ENCODE measurements at places on chromosomes 6 and 20.

DNA sequence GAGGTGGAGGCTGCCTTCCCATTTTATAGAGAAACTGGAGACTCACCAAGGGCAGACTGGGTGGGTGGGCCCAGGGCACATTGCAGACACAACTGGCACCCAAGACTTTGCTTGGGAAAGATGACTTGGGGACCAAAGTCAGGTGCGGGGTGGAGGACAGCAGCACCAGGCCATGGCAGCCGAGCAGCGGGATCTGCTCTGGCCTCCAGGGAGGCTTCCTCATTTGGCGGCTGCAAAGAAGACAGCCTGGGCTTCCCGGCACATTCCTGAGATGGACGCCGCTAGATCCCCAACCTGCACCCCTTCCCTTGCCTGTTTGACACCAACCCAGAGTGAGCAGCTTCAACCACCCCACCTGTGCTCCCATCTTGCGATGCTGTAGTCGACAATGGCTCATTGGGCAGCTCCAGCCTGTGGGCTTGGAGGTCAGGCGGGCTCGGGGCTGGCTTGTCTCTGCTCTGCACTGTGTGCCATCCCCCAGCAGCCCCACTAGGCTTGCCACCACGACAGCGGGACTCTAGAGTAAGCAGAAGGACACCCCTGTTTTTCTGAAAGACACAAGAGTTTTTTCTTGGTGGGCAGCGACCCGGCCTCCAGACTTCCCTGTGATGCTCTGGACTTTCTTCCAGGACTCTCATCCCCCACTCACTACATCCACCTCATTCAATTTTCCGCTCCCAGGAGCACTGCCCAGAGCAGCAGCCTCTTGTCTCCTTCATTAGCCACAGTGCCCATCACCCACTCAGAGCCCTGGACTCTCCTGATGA lies 184.9 kb upstream of the CST7 start:
- DNase-seq = no peak

GRCh38 chr6:106534564-106534982 lies 94.7 kb downstream of the RTN4IP1 start:
- no peak for DNase-seq

- DNase-seq = no peak
Measured at GRCh38 chr20:61445741-61446140, 193.7 kb downstream of the CDH4 start.

DNA sequence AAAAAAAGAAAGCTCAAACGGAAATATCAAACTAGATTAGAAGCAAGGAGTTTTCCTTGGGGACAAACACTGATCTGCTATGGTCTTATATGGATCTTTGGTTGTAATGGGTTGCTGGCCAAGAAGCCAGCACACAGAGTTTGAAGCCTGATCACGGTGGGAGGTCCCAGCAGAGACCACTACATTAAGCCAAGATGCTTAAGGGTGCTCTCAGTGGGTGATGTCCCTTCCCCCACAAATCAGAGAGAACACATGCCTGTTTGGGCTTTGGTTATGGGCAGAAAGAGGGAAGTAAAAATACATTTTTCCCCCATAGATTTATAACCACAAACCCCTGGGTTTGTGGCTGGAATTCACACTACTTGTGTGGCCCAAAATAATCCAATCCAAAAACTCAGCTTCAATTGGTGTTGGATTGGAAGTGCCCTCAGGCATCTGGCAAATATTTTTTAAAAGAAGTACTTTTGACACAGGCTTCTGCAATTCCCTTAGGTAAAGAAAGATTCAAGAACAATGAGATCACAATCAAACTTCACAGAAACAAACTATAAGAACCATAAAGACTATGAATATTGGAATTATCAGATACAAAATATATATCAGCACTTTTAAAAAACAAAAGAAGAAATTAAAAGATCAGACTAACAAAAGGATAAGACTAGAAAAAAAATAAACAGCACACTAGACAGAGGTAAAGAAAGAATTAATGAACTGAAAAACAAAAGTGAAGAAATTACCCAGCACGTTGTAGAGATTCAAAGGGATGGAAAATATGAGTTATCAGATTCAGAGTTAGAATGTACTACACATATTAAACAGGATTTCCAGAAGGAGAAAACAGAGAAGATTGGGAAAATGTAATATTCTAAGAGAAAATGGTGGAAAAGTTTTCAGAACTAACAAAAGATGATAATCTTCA lies 44.7 kb downstream of the ESF1 start:
- no peak for DNase-seq

DNA sequence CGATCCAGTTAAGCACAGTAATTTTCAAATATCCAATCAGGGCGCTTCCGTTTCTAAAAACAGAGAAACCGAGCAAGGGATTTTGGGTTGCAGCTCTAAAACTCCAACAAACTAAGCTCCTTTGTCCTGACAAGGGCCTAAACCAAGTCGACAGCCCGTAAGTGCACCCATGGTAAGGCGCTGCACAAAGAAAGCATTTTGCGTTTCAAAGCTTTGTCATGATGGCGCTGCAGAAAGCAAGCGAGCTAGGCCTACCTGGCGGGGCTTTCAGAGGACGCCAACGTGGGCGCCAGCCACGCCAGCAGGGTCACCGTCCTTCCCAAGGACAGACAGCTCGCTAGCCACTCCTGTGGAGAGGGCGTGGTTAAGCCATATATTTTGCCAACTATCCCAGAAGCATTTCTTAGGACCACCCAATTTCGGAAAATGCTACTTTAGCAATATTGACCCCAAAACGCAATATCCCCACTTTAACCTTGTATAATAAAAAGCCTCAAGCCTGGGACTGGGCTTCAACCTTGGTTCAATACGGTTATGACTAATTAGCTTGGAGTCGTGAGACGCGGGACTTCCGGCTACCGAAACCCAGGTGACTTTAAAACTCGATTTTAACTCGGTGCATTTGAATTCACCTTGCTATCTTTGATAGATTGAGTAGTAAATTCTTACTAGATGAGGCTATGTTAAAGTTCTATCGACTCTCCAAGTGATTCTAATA lies 53.8 kb downstream of the TRIM38 start:
- DNase-seq = no peak

- no peak for DNase-seq
Measured at GRCh38 chr6:154572556-154572955, 62.1 kb upstream of the CNKSR3 start.

- DNase-seq = no peak
Measured at GRCh38 chr6:114432400-114432799, 89.6 kb upstream of the HS3ST5 start.

GRCh38 chr6:26388014-26388413 lies 5.1 kb downstream of the BTN2A2 start:
- no peak for DNase-seq

DNA sequence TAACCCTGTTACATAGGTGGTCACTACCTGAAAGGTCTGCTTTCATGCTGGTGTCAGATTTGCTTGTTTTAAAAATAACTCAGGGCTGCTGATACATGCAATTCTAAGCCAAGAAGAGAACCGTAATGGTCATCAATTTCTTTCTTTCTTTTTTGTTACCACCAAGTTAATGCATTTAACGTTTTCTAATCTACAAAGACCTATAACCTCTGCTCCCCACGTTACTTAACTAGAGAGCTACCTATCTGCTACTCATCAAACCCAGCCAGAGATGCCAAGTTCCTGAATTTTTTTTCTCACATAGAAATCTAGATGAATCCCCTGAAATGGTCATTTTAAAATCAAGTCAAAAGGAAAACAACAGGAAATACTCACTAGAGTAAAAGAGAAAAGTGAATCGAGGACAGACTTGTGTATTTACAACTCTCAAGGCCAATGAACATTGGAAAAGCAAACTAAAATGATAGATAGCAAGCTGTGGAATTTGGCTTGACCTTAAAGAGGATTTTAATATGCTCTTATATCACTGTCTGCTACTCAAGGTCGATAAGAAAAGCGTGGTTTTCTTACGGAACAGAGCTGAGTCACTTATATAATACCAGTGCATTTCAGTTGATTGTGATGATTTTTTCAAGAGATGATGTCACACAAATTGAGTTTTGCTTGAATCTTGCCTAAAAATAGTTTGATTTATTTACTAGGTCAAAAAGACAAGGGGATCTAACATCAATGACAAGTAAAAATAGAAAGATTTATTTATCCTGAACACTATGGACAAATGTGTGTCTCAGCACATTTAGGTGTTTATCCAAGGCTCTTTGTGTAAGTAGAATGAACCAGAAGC lies 67.9 kb downstream of the SGK1 start:
- DNase-seq = no peak

DNA sequence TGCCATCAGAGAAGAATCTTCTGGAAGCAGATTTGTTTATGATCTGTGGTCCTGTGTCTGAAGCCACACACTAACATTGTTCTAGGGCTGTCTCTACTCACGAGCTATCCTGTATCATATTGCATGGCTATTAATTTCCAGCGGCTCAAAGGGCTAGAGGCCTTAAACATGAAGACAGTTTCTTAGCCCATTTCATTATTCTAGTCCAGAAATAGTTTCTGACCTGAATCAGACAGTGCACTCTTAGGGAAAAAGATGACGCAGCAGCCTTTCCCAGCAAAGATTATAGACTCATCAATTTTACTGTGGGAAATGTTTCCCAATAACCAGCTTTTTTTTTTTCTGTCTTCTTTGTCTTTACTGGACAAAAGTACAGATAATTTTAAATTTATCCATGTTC lies 105.3 kb upstream of the SUPT3H start:
- no peak for DNase-seq

GRCh38 chr6:142721215-142721920 lies 223.6 kb downstream of the HIVEP2 start:
- DNase-seq = no peak

All from RWPE1 (cell line).